ENCODE measurements at places on chromosomes 12 and 14. TPM values are rescaled to one million over a fixed set of nuclear protein-coding genes. Genes with fewer than 3 reads are reported as not detected.

P2RX2 gene
- not detected for total RNA-seq

PLA2G1B gene
- not detected for total RNA-seq

LBHD2 gene
- not detected for total RNA-seq

SLC17A8 gene
- not detected for total RNA-seq

RNASE7 gene
- total RNA-seq, result not detected

XRCC3 gene
- total RNA-seq, result 17.6 TPM

SNX6 gene
- total RNA-seq, result 85.8 TPM

IFI27 gene
- total RNA-seq, result 857 TPM

BLTP3B gene
- 10.4 TPM for total RNA-seq

MSI1 gene
- not detected for total RNA-seq

ZCRB1 gene
- 15.1 TPM for total RNA-seq

MDP1 gene
- 7.7 TPM for total RNA-seq

ACOT4 gene
- total RNA-seq, result 0.49 TPM

CMA1 gene
- not detected for total RNA-seq

GDF3 gene
- total RNA-seq, result 0.16 TPM

ST8SIA1 gene
- 0.06 TPM for total RNA-seq

MNAT1 gene
- total RNA-seq, result 23.2 TPM

TOX4 gene
- total RNA-seq, result 38.9 TPM

DBX2 gene
- not detected for total RNA-seq

IQSEC3 gene
- total RNA-seq, result not detected

NINJ2 gene
- 3.1 TPM for total RNA-seq
